ENCODE measurements at places on chromosomes 16 and 17. TPM values are rescaled to one million over a fixed set of nuclear protein-coding genes. Genes with fewer than 3 reads are reported as not detected.

Gene CLEC3A
- not detected for total RNA-seq

- no peak overlapping the region for H3K27ac ChIP-seq
- no peak overlapping the region for H3K4me3 ChIP-seq
- DNase-seq, result no peak
- no peaks in the 10 kb centered on the region for H3K4me1 ChIP-seq
- no peaks in the 10 kb centered on the region for H3K36me3 ChIP-seq
- H3K27me3 ChIP-seq, result peaks cover 42% of the 10 kb centered on the region
These were observed 16.7 kb downstream of the DNAAF1 start for GRCh38 chr16:84161801-84162200.

Gene TPPP3
- total RNA-seq, result 2.7 TPM

Gene NLRC3
- total RNA-seq, result 0.12 TPM

Gene ITPRIPL2
- 65.0 TPM for total RNA-seq

Gene SNX20
- total RNA-seq, result not detected

GRCh38 chr17:8740486-8740885 lies 4.2 kb downstream of the CCDC42 start:
- no peak overlapping the region for H3K27ac ChIP-seq
- H3K4me3 ChIP-seq, result no peak overlapping the region
- H3K36me3 ChIP-seq, result no peaks in the 10 kb centered on the region
- H3K27me3 ChIP-seq, result peaks cover 7% of the 10 kb centered on the region
- peaks cover 9% of the 10 kb centered on the region for H3K4me1 ChIP-seq
- DNase-seq, result no peak

- H3K27ac ChIP-seq, result no peak overlapping the region
- H3K36me3 ChIP-seq, result no peaks in the 10 kb centered on the region
- no peak for DNase-seq
- no peaks in the 10 kb centered on the region for H3K27me3 ChIP-seq
These were observed 23.6 kb downstream of the CFAP20 start for GRCh38 chr16:58105631-58106030.

GRCh38 chr17:66715745-66716156 lies 119.2 kb upstream of the CACNG5 start:
- H3K27ac ChIP-seq, result peak overlapping the region; percentile 51
- no peaks in the 10 kb centered on the region for H3K36me3 ChIP-seq
- no peak for DNase-seq
- H3K27me3 ChIP-seq, result no peaks in the 10 kb centered on the region

Data from chondrocyte (in vitro differentiated cells).